ENCODE measurements at places on chromosomes 7 and 10. TPM values are rescaled to one million over a fixed set of nuclear protein-coding genes. Genes with fewer than 3 reads are reported as not detected.

DNA sequence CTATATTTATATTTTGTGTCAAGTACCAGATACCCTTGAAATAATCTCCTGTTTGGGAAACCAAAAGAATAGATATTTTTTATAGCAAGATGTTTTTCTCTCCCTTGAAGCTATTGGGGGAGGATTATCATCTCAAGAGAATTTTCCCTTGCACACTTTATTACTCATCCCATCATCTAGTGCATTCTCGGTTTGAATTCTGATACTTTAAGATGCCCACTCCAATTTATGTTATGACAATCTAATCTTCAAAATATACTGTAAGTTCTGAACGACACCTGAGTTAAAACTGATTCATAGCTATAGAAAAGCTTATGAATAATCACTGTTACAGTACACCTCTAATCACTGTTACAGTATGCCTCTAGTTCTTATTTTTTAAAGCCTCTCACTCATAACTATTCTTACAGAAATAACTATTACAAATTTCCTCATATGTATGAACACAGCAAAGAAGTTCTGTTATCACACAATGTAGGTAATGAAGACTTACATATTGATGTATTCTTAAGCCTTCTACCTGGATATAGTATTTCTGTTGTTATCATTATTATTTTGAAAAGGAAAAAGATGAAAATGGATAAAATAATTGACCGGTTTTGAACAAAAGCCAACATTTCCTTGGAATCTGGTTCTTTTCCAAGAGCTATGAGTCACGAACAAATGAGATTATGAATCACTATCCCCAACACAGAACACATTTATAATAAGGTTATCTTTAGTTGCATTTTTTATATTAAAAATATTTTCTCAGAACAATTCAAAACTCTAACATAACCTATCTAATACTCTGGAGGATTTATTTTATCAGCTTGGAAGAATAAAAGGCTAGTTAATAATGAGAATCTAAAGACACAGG lies 72.3 kb upstream of the FAM13C start:
- H3K4me1 ChIP-seq: peaks cover 17% of the 10 kb centered on the region
- no peak overlapping the region for H3K4me3 ChIP-seq
- H3K36me3 ChIP-seq: no peaks in the 10 kb centered on the region

DNA sequence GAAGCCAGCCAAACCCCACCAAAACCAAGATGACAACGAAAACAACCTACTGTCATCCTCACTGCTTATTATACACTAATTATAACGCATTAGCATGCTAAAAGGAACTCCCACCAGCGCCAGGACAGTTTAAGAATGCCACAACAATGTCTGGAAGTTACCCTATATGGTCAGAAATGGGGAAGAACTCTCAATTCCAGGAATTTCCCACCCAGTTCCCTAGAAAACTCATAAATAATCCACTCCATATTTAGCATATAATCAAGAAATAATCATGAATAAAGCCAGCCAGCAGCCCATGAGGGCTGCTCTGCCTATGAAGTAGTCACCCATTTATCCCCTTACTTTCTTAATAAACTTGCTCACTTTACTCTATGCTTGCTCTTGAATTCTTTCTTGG lies 20.8 kb downstream of the MICU1 start:
- no peaks in the 10 kb centered on the region for H3K27me3 ChIP-seq
- no peaks in the 10 kb centered on the region for H3K36me3 ChIP-seq
- peak; percentile 55 for DNase-seq
- H3K27ac ChIP-seq: no peak overlapping the region

DNA sequence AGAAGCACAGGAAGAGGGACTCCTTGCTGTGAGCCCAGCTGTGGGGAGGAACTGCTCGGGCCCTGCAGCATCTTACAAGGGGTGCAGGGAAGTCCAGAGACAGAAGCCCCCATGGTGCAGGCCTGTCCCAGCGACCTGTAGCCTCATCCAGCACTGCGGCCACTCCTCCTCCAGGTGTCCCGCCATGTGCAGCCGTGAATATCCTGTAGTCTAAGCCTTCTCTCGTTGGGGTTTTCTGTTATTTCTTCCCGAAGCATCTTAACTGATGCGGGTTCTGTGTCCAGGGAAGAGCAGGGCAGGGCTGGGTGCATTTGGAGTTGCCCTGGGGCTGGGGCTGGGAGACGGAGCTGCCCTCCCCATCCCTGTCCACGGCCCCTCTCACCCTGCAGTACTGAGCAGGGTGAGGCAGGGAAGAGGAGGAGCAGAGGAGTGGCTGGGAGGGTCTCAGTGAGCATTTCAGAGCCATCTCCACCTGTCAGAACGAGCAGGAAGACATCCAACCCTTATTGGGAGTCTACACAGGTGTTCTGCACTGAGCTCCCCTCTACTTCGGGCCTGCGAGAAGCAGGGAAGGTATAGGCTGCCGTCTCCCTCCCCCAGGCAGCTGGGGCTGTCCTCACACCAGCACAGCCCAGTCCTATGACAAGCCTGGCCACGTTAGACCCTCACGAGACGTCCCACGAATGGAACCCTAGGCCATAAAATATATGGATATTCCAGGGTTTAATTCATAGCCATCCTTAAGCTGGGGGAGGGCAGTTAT lies 494.5 kb downstream of the DNAJB6 start:
- no peak overlapping the region for H3K4me3 ChIP-seq
- no peaks in the 10 kb centered on the region for H3K4me1 ChIP-seq
- no peaks in the 10 kb centered on the region for H3K36me3 ChIP-seq
- no peak overlapping the region for H3K27ac ChIP-seq
- no peaks in the 10 kb centered on the region for H3K27me3 ChIP-seq

Gene OR6V1
- total RNA-seq: not detected

Gene HK1
- total RNA-seq: 95.0 TPM

DNA sequence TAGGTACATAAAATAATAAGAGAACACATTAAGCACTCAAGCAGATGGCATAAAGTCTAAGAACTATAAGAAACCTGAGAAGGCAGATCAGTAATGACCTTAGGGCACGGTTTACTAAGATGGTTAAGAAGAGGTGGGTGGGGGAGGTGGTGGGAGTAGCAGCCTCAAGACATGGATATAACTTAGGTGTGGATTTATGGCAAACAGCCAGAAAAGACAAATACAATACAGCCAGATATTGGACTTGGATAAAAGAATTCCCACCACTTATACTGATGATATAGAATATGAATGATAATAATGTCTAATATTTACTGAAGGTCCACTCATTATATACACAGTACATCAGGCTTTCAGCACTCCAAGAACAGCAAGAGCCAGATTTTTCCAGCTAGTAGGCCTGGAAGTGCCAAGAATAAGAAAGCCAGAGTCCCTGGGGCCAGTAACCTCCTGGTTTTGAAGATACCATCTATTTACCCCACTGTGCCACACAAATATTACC lies 11.9 kb downstream of the DPY19L1 start:
- H3K27me3 ChIP-seq: no peaks in the 10 kb centered on the region
- no peaks in the 10 kb centered on the region for H3K4me1 ChIP-seq
- no peak overlapping the region for H3K27ac ChIP-seq
- no peaks in the 10 kb centered on the region for H3K36me3 ChIP-seq

DNA sequence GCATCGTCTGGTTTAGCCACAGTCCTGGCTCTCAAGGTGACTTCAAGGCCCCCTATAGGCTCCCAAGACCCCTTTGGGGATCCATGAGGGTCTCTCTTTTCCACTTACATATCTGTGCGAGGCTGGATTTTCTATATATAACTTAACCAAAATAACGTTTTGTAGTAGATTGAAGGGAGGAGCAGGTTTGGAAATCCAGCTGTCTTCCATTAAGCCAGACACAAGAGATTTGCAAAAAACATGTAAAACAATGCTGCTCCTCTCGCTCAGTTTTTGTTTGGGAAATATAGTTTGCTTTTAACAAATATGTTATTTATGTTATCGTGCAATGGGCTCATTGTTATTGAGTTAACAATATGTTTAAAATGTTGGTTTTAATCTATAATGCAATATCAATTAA lies 811.2 kb downstream of the TYW1 start:
- no peaks in the 10 kb centered on the region for H3K27me3 ChIP-seq
- no peaks in the 10 kb centered on the region for H3K4me1 ChIP-seq
- DNase-seq: no peak
- H3K4me3 ChIP-seq: no peak overlapping the region
- no peaks in the 10 kb centered on the region for H3K36me3 ChIP-seq

DNA sequence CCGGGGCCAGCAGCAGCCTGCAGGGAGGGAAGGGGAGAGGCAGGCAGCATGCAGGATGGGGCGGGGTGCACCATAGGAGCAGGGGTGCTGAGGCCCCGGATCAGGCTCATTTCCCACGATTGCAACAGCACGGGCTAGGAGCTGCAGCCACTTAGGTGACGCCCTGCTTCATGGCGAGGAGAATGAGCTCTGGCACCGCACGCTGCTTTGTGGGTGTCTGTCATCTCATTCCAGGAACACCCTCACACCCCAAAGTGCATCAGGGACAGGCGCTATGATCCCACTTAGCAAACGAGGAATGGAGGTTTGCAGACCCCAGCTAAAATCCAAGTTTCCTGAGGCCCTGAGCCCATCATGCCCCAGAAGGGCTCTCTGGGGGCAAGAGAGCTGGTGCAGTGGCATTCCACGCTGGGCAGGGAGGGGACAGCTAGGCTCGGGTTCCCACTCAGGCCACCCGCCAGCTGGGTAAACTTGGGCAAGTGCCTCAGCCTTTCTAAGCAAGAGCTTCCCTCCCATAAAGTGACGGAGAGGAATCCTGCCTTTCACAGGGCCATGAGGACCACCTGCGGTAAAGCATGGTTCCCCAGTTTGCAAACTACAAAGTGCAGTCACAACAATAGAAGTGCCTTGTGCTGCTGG lies 9.3 kb downstream of the KCNH2 start:
- no peak for DNase-seq
- peaks cover 46% of the 10 kb centered on the region for H3K27me3 ChIP-seq
- H3K4me3 ChIP-seq: no peak overlapping the region
- no peaks in the 10 kb centered on the region for H3K36me3 ChIP-seq

DNA sequence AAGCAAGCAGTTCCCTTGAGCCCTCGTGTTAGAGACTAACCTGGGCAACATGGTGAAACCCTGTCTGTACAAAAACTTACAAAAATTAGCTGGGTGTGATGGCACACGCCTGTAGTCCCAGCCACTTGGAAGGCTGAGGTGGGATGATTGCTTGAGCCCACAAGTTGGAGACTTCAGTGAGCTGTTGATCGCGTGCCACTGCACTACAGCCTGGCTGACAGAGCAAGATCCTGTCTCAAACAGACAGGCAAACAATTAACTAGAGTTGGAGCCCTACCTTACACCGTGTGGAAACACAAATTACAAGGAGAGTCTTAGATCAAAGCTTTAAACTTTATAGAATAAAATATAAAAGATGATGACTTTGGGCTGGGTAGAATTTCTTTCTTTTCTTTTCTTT lies 219.5 kb downstream of the CUX1 start:
- no peak overlapping the region for H3K27ac ChIP-seq
- peaks cover 3% of the 10 kb centered on the region for H3K4me1 ChIP-seq
- no peaks in the 10 kb centered on the region for H3K27me3 ChIP-seq
- no peaks in the 10 kb centered on the region for H3K36me3 ChIP-seq

Gene CYP3A4
- total RNA-seq: not detected

DNA sequence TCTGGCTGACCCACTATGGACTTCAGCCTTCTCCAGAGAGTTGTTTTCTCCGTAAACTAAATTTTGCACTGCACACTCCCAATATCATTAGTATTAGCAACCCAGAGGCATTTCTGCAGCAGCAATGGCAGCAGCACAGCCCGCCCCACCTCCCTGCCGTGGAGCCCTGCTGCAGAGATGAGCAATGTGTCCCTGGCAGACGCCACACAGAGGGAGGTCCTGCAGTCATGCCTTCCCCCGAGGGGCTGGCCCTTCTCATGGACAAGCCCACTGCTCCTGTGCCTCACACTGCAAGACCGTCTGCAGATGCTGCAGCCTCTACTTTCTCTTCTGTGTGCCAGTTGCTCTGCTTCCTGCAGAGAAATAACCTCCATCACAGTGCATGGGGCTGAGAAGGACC lies 393.4 kb upstream of the MKI67 start:
- DNase-seq: no peak
- H3K4me3 ChIP-seq: no peak overlapping the region
- no peak overlapping the region for H3K27ac ChIP-seq
- no peaks in the 10 kb centered on the region for H3K27me3 ChIP-seq
- H3K36me3 ChIP-seq: no peaks in the 10 kb centered on the region

Gene ZMYND11
- 37.9 TPM for total RNA-seq

- no peak overlapping the region for H3K4me3 ChIP-seq
- no peak overlapping the region for H3K27ac ChIP-seq
- no peaks in the 10 kb centered on the region for H3K4me1 ChIP-seq
Observed at GRCh38 chr10:2817940-2818636, 249.3 kb upstream of the PFKP start.

- no peak for DNase-seq
- no peaks in the 10 kb centered on the region for H3K36me3 ChIP-seq
- H3K27ac ChIP-seq: no peak overlapping the region
Observed at GRCh38 chr7:102000123-102000522, 182.7 kb downstream of the CUX1 start.

Gene SLC39A12
- not detected for total RNA-seq

DNA sequence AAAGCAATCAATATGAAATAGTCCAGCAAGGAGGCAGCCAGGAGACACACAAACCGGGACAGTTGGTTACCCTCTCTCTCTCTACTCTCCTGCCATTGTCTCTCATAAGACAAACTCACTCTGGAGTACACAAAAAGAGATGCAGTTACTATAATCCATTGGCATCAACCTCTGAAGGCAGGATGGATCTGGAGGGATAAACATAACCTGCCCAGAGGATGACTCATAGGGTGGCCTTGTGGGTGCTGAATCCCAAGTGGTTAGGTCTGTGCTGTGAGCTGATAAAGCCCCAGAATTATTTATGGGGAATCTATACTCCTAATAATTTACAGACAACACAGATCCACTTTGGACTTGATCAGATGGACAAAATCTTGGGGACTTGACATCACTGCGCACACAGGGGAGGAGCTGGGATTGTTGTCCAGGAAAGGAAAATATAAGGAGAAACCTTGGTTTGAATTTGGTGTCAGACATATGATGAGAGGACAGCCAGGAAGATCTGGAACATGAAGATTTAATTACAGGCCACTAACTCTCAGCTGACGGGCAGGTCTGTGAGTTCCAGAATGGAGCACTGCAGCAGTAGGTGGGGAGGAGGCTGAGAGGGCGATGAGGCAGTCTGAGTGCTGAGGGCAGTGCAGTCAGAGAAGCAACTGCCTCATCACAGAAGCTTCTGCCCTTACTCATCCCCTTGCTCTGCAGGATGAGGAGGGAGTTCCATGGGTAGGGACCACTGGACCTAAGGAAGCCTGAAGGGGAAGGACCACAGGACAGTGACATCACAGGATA lies 113.9 kb upstream of the PRSS58 start:
- no peak overlapping the region for H3K27ac ChIP-seq
- DNase-seq: no peak
- no peak overlapping the region for H3K4me3 ChIP-seq
- peaks cover 6% of the 10 kb centered on the region for H3K4me1 ChIP-seq

Gene PPP1R9A
- total RNA-seq: 5.1 TPM

Data from astrocyte (in vitro differentiated cells and primary cell).